BJ (cell line): ENCODE measurements at places on chromosomes 12 and 14.
A peak's percentile ranks its signal among the peaks of the same experiment; 100 is the strongest.

- DNase-seq = no peak
Measured at GRCh38 chr12:53231921-53232645, at the start of gene RARG. Gene RARG, minus strand, starts transcription at chr12:53232209. Its CDS starts 4,664 bp downstream, at chr12:53227545.

DNA sequence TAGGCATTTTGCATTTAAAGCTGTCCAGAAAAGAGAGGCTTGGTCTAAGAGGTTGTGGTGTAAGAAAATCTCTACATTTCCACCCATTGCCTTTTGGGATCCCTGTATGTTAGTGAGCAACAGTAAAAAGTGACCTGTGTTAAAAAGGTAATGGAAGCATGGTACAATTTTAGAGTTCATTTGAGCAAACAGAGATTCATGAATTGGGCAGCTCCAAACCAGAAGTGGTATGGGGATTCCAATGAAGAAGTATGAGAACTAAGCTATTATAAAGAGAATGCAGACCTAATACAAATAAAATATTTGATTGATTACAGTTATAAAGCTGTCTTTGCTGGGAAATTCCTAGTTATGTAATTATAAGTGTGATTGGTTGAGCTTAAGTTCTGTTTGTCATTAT is 907.0 kb downstream of the DIO2 start:
- DNase-seq = no peak

DNA sequence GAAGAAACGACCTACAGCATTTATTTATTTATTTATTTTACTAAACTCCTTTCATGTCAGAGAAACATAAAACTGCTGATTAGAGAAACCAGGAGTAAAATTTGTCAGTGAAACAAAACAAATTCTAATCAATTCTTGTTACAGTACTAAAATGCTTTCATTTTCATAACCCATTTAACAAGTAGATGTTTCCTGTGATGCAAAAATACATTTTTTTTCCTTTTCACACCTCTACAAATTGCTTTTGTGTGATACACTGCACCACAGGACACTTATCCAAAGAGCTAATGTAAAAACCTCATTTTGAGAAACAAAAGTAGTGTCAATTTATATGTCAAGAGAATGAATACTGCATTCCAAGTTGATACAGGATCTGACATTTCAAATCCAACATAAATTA is 155.1 kb downstream of the SYT1 start:
- no peak for DNase-seq

DNA sequence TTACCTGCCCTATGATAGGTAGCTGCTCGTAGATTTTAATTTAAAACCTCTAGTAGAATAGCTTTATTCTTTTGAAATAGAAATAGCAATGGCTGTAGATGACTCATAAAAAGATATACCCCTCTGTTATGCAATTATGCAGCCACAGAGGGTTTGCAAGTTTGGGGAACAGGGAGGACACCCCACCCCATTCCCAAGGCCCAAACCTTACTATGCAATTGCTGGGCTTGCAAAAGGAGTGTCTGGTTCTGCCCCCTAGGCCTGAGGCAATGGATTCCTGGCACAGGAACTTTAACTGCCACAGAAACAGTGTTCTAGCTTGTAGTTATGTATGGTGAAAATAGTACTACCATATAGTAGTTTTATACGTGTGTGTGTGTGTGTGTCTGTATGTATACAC is 403.3 kb downstream of the ADAMTS20 start:
- DNase-seq = no peak

DNA sequence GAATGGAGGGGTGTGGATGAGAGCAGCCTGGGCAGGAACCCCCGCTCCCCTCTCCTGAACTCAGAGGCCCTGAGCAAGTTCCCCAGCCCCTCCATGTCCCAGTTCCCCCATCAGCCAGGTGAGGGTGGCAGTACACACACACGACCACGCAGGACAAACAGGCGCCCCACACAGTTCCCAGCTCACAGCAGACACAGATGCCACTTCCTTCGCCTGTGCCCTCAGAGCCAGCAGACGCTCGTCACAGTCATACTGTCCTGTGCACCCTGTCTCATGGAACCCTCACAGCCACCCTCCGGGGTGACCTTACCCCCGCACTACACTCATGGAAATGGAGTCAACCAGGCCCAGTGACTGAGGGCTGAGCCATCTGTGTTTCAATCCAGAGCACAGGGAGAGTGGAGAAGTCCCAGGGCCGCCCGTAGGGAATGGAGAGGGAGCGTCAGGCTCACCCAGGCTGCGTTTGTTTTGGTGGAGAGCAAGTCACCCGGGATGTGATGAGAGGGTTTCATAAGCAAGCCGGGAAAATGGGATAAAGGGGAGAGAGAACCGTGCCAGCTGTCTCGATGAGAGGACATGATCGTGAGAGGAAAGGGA is 47.5 kb upstream of the DYNC1H1 start:
- no peak for DNase-seq

- DNase-seq = no peak
Measured at GRCh38 chr14:45251912-45252311, 1.1 kb downstream of the MIS18BP1 start.

GRCh38 chr14:59371771-59372170 is 93.4 kb downstream of the GPR135 start:
- no peak for DNase-seq

- peak; percentile 17 for DNase-seq
Measured at GRCh38 chr12:132638541-132639408, 20.2 kb downstream of the P2RX2 start.

- DNase-seq = no peak
Measured at GRCh38 chr12:27901959-27902358, 70.6 kb downstream of the PTHLH start.

- DNase-seq = no peak
Measured at GRCh38 chr12:19144985-19145384, 15.5 kb downstream of the PLEKHA5 start.

GRCh38 chr12:18849080-18849479 is 111.2 kb downstream of the CAPZA3 start:
- DNase-seq = no peak

DNA sequence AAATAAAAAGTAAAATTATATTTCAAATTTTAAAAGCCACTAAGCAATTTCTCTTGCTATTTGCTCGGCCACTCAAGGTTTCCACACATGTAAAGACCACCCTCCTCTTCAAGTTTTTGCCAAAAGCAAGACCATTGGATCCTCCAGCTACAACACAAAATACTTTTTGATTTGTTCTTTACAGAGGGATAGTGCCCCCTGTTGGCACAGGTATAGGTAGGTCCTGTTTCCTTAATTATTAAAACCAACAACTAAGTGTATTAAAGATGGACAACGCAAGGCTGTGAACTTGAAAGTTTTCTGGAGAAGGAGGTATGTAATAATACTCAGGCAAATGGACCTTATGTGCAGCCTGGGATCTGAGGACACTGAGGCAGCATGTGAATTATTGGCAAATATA is 23.8 kb downstream of the ATP6V1D start:
- DNase-seq = no peak

- no peak for DNase-seq
Measured at GRCh38 chr12:12985817-12986408, 14.2 kb downstream of the HEBP1 start.

GRCh38 chr12:34389378-34390170 is 367.3 kb downstream of the ALG10 start:
- DNase-seq = no peak
